Suppressor macrophage (primary cell): ENCODE measurements at places on chromosomes 2 and 18.

GRCh38 chr2:152395103-152395502 is 60.1 kb downstream of the FMNL2 start:
- no peak for DNase-seq

DNA sequence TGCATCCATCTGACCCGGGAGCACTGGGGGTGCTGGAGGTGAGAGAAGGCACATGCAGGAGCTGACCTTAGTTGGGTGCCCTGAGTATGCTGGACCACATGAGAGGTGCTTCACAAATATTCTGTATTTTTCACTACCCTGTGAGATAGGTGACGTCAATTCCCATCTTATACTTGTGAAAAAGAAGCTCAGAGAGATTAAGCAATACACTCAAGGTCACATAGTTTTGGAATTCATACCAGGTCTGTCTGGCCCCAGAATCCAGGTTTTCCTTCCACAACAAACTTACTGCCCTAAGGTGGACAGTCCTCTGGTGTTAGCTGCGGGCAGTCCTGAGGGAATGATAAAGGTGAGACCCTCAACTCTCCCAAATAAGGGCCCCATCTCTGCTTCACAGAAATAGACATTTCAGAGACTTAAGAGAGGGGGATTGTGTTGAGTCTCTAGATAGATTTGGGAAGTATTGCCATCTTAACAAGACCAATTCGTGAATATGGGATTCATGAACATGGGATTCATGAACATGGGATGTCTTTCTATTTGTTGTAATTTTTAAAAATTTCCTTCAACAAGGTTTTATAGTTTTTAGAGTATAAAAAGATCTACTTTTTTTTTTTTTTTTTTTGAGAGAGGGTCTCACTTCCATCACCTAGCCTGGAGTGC is 64.0 kb upstream of the SMAD7 start:
- DNase-seq, result no peak

- no peak for DNase-seq
Measured at GRCh38 chr2:107553539-107553938, 273.2 kb upstream of the RGPD4 start.

- DNase-seq, result peak; percentile 98
Measured at GRCh38 chr2:9951522-9952285, at the start of gene GRHL1. Gene GRHL1 (plus strand): TSS chr2:9951693. CDS start chr2:9951834, 141 bp downstream.

DNA sequence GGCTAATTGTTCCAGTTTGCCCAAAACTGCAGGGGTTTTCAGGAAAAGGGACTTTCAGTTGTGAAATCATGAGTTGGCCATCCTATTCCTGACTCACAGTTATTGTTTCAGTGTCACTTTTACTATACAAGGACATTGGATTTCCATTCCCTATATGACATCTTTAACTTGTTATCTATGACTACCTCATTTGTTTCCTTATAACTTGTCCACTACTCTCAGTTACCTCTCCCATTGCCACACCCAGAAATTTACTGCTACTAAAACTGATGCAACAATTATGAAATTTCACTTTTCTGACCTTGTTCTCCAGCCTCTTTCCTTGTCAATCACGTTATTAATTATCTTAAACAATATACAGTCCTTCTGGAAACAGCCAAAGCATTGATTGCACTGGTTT is 116.5 kb upstream of the ZNF804A start:
- DNase-seq, result no peak

GRCh38 chr2:3456125-3456524 is 63.2 kb downstream of the ADI1 start:
- DNase-seq, result no peak

- DNase-seq, result peak; percentile 73
Measured at GRCh38 chr2:130824492-130825061, 12.1 kb upstream of the ARHGEF4 start.

- no peak for DNase-seq
Measured at GRCh38 chr2:220491670-220492069, 864.2 kb downstream of the SLC4A3 start.

- DNase-seq, result peak; percentile 26
Measured at GRCh38 chr2:151827564-151828142, 568 bp downstream of the ARL5A start.

DNA sequence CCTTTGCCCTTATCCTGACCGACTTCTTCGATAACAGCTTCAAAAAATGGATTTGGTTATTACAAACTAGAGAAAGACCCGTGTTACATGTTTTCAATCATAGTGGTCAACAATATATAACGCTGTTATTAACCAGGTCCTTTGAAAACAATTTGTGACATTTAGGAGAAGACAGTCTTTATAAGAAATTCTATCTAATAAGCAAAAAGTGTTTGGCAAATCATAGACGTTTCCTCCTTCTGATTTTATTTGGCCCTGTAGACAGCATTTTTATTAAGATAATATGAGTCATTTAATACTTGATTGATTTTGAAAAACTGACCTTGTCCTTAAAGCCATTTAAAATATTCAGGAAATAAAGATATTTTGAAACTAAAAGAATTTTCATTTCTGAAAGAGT is 160.5 kb upstream of the DAPL1 start:
- no peak for DNase-seq

- no peak for DNase-seq
Measured at GRCh38 chr2:145114726-145115125, 594.8 kb upstream of the ZEB2 start.

DNA sequence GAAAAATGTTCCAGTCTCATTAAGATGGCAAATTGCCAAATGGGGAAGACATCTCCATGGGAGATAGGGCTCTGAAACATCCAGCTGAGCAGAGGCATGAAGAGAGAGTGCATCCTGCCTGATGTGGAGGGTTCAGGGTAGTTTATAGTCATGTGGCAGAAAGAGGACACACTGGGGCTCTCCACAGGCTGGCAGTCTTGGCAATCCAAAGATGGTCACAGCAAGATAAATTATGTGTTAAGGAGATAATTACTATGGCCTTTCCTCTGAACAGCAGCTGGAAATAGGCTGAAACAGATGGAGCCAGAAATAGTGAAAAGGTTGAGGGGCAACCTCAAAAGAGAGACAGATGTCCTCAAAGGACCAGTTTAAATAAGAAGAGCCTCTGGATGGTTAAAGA is 97.2 kb downstream of the DCC start:
- no peak for DNase-seq

GRCh38 chr18:37666991-37667390 is 101.4 kb upstream of the CELF4 start:
- no peak for DNase-seq

GRCh38 chr18:36130039-36130831 is 536 bp downstream of the ELP2 start:
- peak; percentile 27 for DNase-seq

GRCh38 chr2:236163471-236164200 is 4.5 kb downstream of the GBX2 start:
- no peak for DNase-seq

- no peak for DNase-seq
Measured at GRCh38 chr2:11042841-11043240, 112.4 kb upstream of the SLC66A3 start.

GRCh38 chr18:58862356-58862755 is 2.3 kb upstream of the ZNF532 start:
- DNase-seq, result no peak

- no peak for DNase-seq
Measured at GRCh38 chr2:208978946-208979345, 444.9 kb upstream of the MAP2 start.

- DNase-seq, result peak; percentile 69
Measured at GRCh38 chr2:44118257-44118656, 50.4 kb upstream of the PPM1B start.

- no peak for DNase-seq
Measured at GRCh38 chr18:11657152-11657551, 31.9 kb upstream of the GNAL start.

- DNase-seq, result no peak
Measured at GRCh38 chr18:21459706-21460286, 140.7 kb downstream of the ESCO1 start.

DNA sequence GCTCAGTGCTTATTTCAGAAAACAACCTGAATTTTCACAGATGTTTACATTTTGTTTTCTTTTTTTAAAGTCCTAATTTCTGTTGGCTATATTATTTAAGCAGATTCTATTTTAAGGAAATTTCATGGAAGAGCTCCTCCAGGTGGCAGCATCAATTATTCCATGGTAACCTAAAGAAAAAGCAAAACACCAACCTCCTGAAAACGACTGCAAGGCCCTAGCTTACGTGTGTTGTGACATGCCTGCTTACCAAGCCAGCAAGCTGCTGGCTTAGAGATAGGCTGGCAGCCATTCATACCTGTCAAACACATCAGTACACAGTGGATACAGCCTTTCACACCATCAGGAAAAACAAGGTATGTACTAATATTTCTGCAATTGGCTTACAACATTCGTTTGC is 64.9 kb downstream of the LPIN2 start:
- peak; percentile 34 for DNase-seq

DNA sequence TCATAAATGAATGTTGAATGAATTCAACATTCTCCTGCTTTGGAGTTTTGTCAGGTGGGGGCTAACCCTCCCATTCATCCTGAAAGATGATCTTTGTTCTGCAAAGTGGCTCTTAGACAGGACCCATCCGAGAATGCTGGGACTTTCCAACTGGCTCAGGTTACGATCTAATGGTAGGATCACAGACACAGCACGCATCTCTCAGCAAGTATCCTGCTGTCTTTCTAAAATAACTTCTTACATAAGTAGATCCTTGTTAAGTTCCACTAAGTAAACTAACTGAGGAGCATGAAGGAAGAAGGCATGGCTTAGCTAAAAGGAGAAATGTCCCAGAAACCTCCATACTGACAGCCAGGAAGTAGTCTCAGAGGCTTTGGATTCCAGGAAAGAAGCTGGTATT is 23.7 kb downstream of the CYP27A1 start:
- no peak for DNase-seq

- DNase-seq, result no peak
Measured at GRCh38 chr2:57908736-57909161, 137.9 kb upstream of the VRK2 start.

DNA sequence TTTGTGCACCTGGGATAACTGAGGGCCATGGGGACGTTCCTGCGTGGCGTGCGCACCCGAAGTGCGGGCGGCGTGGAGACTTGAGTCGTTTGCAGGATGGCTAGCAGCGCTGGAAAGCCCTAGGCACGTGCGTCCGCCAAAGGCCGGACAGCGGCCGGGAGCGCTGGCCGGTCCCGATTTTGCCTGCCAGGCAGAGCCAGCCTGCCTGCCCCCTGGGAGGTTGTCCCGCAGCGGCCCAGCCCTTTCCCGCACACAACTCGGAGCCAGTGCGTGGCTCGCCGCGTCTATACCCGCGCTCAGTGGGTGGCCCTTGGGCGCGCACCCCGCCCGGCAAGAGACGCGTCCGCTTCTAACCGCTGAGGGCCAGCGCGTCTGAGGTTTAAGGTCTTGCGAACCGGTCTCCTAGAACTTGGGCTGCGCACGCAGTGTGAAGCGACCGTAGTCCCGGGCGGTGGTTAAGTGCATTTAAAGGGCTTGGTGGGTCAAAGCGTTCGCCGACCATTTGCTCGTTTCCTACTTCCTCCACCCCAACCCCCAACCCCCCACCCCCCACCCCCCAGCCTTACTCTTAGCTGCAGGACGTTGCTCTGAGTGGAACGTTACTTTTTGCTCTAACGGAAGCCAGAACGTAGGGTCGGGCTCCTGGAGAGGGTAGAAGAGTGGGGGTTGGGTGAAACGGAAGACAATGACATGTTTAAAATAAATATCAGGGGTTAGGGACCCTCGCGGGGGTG is 627 bp downstream of the CDCA7 start:
- peak; percentile 44 for DNase-seq

GRCh38 chr2:223597076-223597475 is 5.1 kb downstream of the SCG2 start:
- DNase-seq, result no peak

GRCh38 chr2:46848447-46848846 is 67.2 kb downstream of the MCFD2 start:
- peak; percentile 39 for DNase-seq

DNA sequence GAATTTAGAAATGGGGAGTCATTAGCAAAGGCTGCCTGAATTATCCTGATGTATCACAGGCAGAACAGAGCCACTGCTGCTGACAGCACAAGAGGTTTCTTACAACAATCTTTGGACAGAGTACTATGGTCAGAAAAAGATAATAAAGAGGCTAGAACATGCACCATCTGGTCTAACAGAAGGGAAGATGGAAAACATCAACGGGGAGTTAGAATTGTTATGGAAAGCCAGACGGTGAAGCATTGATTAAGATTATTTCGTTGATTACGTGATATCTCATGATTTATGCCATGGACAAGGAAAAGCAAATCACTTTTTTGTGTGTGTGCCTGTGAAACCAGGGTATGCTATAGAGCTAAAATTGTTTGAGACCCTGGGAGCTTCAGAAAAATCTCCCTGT is 409.4 kb upstream of the ETAA1 start:
- DNase-seq, result no peak

DNA sequence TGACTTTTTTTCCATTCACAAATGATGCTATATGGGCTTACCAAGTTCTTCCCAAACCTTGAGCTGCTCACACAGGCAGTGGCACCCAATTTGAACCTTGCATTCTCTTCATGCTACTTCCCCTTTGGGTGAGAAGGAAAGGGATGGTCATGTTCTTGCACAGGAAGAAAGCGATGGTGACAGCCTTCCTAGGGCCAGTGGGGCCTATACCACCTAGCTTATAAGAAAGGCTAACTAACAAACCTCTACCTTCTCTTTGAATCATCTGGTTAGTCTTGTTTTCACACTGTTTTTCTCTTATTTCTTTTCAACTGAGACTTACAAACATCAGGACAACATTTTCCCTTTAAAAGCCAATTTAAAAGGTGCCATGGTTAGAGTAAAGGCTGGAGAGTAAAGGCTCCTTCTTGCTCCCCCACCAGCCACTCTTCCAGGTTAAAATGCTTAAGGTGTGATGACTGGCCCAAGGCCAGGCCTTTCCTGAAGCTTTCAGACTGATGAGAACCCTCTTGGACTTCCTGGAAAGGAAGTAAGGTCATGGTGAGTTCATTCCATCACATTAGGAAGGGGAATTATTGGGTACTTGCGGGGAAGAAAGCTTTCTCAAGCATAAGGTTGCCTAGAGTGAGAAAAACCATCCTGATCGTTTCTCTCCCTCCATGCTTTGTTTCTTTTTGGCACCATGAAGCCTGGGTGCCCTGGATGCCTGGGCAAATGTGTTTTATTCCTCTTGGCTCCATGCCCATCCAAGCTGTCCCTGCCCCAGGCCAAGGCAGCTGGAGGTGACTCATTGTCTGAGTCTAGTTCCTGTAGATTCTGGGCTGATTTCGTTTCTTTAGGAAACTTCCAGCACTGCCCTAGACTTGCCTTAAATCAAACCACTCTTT is 41.4 kb upstream of the ITGB6 start:
- DNase-seq, result peak; percentile 75

DNA sequence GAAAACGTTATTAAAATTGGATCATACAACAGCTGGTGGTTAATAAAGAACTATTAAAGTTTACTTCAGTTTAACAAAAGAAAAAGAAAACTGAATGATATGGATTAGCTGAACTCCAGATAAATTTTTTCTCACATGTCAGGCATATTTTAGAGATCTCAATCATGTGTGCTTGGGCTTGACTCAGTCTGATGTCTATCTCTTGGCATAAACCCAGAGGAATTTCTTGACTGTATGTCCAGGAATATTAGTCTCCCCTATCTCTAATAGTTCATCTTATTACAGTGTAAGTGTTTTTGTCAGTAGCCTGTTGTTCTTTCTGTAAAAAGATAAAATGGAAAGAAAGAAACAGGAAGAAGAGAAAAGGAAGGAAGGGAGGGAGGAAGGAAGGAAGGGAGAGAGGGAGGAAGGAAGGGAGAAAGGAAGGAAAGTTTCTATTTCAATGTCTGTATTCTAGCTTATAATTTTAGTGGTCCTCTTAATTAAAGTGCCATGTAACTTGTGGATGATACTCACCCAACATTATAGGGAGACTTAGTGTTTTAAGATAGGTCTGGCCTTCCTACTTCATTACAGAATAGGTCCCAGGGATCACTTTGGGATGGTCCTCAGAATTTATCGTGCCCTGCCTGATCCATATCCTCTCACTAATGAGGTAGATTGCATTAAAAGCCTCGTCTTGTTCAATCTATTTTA is 99.7 kb upstream of the UGP2 start:
- no peak for DNase-seq
